Upper lobe of left lung (tissue), 6 donors: ENCODE measurements at places on chromosomes 1 and 21.

- H3K4me3 ChIP-seq: no peak overlapping the region
- no peaks in the 10 kb centered on the region for H3K27me3 ChIP-seq
- H3K27ac ChIP-seq: no peak overlapping the region
- H3K36me3 ChIP-seq: no peaks in the 10 kb centered on the region
Observed at GRCh38 chr1:68308034-68308433, 75.7 kb upstream of the WLS start.

DNA sequence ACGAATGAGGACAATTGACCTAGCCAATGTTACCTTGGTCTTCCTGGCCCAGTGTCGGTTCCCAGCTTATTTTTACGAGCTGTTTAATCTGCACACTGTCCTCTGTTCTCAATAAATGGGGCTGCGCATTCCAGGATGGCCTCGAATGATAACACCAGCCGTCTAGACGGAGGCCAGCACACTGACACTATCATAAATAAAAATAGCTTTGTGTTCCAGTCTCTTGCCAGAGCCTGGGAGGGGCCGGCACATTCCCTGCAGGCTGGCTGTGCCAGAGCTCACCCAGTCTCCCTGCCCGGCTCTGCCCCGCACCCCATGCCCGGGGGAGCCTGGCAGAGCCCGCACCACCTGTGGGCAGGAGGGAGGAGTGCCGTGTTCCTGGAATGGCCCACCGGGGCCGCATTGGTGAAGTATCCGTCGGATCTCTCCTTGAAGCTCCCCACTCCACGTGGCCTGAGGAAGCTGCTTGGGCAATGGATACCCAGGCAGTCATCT is 92.1 kb downstream of the SPSB1 start:
- DNase-seq: peak; percentile 57
- no peaks in the 10 kb centered on the region for H3K36me3 ChIP-seq
- no peak overlapping the region for H3K4me3 ChIP-seq
- no peaks in the 10 kb centered on the region for H3K27me3 ChIP-seq
- H3K4me1 ChIP-seq: no peaks in the 10 kb centered on the region
- H3K27ac ChIP-seq: no peak overlapping the region

DNA sequence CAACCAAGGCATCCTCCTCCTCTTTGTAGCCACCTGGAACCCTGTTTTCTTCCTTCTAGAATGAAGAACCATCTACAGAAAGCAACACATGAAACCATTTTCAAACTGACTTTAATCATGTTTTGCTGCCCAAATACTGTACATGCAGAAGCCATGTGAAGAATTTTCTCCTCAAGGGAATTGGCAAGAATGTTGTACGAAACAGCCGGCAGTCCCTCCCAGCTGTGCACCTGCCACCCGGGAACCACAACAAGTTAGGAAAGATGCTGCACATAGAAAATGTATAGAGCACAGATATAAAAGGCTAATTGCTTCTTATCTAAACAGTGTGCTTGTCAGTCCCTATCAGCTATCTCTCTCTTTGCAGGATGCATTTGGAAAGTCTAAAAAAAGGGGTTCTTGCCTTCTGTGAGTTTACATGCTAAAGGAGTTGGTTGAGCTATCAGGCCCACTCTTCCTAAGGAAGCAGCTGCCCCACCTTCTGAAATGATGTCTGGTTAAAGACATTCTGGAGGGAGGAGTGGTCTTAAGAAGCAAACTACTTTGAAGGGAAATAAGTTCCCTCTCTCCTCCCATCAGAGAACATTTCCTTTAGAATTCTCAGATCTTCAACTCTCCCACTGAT is 44.8 kb downstream of the RIMS3 start:
- no peaks in the 10 kb centered on the region for H3K4me1 ChIP-seq
- no peak overlapping the region for H3K27ac ChIP-seq
- DNase-seq: no peak
- no peaks in the 10 kb centered on the region for H3K27me3 ChIP-seq
- no peaks in the 10 kb centered on the region for H3K36me3 ChIP-seq

GRCh38 chr1:32100359-32100758 is 7.5 kb upstream of the KPNA6 start:
- H3K27me3 ChIP-seq: no peaks in the 10 kb centered on the region
- no peaks in the 10 kb centered on the region for H3K4me1 ChIP-seq
- no peak overlapping the region for H3K27ac ChIP-seq
- H3K4me3 ChIP-seq: no peak overlapping the region
